Activated CD8-positive, alpha-beta T cell treated with anti-CD3 and anti-CD28 coated beads for 36 hours (primary cell): ENCODE measurements at places on chromosomes 11 and 22. TPM values are rescaled to one million over a fixed set of nuclear protein-coding genes. Genes with fewer than 3 reads are reported as not detected.

DNA sequence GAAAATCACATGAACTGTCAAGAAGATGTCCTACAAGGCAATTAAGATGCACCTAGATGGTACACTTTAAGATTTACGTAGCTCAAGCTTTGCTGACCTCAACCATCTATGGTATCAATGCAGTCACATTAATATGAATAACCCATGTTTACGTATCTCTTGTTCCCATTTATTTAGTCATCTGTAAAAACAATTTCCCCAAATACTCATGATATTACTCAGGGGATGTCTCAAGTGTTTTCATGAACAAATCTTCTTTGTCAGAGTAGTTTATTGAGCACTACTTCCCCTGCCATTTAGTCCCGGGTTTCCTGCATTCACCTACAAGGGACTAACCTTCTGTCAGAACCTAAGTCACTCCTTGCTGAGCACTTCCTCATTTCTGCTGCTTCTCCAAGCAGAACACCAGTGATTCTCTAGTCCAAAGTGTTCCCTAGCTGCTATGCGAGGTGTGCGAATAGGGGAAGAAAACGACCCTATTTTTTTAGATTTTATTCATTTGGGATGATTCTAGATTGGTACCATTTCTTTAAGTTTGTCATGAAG, 554.3 kb upstream of the LRRC4C start:
- no peaks in the 10 kb centered on the region for H3K36me3 ChIP-seq
- no peaks in the 10 kb centered on the region for H3K27me3 ChIP-seq
- H3K4me1 ChIP-seq, result no peaks in the 10 kb centered on the region
- H3K4me3 ChIP-seq, result no peak overlapping the region
- no peak for DNase-seq

The MUC2 gene
- not detected for total RNA-seq

The SLC7A4 gene
- not detected for total RNA-seq

- H3K27me3 ChIP-seq, result peaks cover 3% of the 10 kb centered on the region
- no peak overlapping the region for H3K4me3 ChIP-seq
- peaks cover 2% of the 10 kb centered on the region for H3K4me1 ChIP-seq
- H3K27ac ChIP-seq, result no peak overlapping the region
- H3K36me3 ChIP-seq, result no peaks in the 10 kb centered on the region
These were observed 26.0 kb downstream of the POU2AF3 start for GRCh38 chr11:111324277-111324720.
